ENCODE measurements at places on chromosomes 12 and 14.
A peak's percentile ranks its signal among the peaks of the same experiment; 100 is the strongest.

DNA sequence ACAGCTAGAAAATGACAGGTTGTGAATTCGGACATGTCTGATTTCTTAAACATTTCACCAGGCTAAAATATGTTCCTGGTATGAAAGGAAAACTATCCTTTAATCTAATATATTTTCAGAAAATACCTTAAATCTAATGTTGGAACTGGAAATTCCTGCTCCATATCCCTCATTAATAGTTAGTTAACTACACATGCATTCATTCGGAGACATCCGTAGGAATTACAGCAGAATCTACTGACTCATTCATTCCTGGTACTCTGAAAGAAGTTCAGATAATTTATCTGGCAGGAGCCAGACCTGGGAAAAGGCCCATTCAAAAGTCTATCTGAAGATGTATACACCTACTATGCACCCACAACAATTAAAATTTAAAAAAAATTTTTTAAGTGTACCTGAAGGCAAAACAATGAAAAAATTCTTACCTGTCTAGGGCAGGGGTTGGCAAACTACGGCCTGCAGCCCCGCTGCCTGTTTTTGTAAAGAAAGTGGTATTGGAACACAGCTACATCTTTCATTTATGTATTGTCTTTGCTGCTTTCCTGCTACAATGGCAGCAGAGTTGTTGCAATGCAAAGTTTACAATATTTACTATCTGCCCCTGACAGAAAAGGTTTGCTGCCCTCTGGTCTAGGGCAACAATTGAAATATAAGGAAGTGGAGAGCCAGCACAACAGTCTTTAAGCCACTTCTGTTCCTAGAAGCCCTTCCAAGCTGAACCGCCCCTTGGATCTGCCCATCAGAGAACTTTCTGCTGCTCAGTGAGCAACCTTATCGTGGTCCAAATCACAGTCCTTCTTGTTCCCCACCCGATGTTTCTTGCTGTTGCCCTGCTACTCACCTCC is 17.9 kb upstream of the NFYB start:
- no peak for DNase-seq

DNA sequence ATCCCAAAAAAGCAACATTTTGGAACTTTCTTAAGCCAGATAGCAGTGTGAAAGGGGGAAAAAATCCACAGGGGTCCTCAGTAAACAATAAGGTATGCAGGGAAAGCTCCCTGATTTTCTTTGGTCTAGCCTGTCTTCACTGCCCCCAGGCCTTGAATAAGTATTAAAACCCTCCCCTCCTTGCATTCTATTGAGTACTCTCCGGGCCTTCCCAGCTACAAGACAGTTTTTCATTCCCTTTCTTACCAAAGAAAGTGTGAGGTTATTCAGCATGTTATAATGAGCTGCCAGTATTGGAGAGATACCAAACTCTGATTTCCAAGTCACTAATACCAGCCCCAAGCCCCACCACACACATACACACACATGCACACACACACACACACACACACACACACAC is 59.8 kb upstream of the KIF21A start:
- no peak for DNase-seq

DNA sequence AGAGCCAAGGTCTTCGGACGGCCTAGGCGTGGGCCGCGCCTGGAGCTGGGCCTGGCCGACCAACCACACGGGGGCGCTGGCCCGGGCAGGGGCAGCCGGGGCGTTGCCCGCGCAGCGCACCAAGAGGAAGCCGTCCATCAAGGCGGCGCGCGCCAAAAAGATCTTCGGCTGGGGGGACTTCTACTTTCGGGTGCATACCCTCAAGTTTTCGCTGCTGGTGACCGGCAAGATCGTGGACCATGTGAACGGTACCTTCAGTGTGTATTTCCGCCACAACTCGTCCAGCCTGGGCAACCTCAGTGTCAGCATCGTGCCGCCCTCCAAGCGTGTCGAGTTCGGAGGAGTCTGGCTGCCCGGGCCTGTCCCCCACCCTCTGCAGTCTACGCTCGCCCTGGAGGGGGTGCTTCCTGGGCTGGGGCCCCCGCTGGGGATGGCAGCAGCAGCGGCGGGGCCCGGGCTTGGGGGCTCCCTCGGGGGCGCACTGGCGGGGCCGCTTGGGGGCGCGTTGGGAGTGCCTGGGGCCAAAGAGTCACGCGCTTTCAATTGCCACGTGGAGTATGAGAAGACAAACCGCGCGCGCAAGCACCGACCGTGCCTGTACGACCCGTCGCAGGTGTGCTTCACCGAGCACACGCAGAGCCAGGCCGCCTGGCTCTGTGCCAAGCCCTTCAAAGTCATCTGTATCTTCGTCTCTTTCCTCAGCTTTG is 4.4 kb upstream of the SHMT2 start:
- DNase-seq = no peak

DNA sequence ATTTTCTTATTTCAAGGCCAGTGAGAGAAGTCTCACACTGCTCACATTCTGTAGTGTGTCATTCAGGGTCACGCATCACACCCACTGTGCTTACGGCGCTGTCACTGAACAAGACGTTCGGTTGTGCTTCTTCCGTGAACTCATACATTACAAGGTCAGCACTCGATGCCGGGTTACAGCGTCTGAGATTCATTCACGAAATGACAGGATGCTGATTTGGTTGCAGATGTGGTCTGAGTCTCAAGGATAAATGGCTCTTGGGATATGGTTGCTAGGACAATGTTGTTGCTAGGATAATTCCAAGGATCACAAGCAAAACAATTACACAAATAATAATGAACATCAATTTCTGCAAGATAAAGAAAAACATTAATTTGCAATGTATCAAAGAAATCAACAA is 47.4 kb downstream of the STX2 start:
- DNase-seq = no peak

GRCh38 chr14:68589447-68590200 is 203.2 kb downstream of the ZFP36L1 start:
- peak; percentile 92 for DNase-seq

- DNase-seq = no peak
Measured at GRCh38 chr14:22737052-22737451, 29.4 kb upstream of the OXA1L start.

- DNase-seq = no peak
Measured at GRCh38 chr14:68878908-68879307, 86.0 kb upstream of the ZFP36L1 start.

DNA sequence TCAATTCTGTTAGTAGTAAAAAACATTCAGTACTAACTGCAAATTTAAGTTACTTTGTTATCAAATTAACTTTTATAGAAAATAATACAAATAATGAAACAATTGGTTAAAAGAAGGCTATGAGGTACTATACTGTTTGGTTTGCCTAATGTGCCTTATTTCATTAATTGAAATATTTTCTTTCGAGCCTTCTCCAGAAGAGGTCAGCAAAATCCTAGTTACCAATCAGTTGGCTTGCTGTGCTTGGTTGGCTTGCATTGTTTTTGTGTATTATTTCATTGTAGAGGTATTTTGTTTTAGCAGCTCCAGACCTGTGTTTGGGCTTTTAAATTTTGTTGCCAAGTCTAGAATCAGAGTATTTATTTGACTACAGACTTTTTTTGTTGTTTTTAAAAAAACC is 68.5 kb downstream of the AEBP2 start:
- peak; percentile 19 for DNase-seq

DNA sequence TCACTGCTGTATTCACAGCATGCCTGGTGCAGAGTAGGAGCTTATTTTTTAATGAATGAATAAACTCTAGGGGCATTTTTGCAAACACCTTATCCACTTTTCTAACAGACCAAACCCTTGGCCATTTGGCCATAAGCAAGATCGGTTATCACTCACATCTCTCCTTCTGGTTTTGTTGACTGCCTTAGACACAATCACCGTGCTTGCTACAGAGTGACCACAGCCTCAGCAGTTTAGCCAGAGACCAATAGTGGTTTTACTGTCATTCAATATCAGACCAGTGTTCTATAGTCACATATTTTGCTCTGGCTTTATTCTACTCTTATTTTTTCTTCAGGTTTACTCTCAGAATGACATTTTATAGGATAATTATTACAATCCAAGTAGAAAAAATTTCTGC is 2.2 kb downstream of the KLRB1 start:
- no peak for DNase-seq

GRCh38 chr12:120761519-120761934 is 35.9 kb downstream of the ACADS start:
- DNase-seq = peak; percentile 93

All from fibroblast of skin of abdomen (primary cell).